GM12878 (cell line): ENCODE measurements at places on chromosomes 5 and 9. TPM values are rescaled to one million over a fixed set of nuclear protein-coding genes. Genes with fewer than 3 reads are reported as not detected.

DNA sequence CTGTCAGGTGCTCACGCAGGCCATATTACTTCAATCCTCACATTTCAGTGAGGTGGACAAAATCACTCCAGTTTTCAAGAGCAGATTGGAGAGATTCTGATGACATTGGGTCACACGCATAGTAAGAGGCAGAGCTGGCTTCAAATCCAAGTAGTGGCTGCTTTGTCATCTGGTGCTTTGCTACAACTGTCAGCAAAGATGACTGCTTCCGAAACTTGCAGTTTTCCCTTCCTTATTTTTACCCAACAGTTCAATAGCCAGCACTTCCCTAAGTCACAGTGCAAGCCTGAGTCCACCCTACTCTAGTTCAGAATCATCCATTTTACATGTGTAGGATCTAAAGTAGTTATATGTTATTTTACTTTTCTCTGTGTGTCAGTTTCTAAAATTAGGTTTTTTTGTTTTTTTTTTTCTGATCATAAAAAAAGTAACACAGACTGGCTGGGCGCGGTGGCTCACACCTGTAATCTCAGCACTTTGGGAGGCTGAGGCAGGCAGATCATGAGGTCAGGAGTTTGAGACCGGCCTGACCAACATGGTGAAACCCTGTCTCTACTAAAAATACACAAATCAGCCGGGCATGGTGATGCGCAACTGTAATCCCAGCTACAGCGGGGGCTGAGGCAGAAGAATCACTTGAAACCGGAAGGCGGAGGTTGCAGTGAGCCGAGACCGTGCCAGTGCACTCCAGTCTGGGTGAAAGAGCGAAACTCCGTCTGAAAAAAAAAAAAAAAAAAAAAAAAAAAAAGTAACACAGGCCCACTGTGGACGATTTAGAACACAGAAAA, 49.6 kb downstream of the ANKDD1B start:
- DNase-seq: peak; percentile 48

DNA sequence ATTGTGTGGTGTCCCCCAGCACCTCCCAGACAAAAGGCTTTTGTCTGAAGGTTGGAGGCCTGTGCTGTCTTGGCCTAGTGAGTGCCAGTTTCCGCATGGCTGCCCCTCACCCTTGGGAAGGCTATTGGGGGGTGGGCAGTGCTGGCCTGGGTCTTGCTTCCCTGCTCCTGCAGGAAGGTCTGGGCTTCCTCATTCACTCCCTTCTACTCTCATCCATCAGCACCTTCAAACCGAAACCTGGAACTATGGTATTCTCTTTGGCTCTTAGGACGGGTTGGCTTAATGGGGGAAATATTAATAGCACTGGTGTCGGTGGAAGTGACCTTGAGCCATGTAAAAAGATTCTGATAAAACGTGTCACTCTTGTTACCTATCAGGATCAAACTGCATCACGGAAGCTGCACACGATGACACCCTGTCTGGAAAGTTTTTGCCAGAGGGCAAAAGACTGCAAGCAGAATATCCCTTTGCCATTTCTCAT, 34.0 kb upstream of the GLRX start:
- no peak for DNase-seq

DNA sequence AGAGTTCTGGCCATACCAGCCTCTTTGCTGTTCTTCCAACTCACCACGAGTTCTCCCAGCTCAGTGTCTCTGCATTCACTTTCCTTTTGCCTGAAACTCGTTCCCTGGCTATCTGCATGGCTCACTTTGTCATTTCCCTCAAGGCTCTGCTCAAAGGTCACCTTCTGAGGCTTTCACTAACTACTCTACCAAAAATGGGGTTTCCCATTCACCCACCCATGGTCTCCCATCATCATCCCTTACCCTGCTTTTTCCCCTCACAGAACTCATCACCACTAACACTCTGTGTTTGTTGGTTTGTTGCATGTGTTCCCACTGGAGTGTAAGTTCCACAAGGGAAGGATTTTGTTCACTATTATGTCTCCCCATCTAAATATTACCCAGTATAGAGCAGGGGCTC, 16.6 kb downstream of the PLGRKT start:
- no peak for DNase-seq

- DNase-seq: peak; percentile 2
Measured at GRCh38 chr5:16160706-16161105, 18.9 kb downstream of the MARCHF11 start.

DNA sequence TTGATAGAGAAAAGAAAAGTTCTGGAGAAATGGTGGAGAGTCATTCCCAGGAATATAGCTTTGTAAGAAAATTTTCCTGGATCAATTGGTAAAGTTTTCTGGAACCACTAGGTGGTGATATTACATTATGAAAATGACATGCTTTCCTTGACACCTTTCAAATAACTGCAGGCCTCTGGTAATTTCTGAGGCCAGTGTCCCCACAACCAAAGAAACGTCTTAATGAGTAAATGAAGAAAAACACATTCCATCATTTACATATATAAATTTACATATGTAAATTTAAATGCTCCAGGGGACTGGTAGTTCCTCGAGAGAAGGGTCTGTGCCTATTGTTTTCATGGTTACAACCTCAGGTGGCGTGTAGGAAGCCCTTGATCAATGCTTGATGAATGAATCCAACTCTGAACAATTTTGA, 17.2 kb upstream of the RGS3 start:
- peak; percentile 25 for DNase-seq

GRCh38 chr9:133939171-133939785, 52.8 kb downstream of the VAV2 start:
- no peak for DNase-seq

GRCh38 chr5:52491071-52491787, 296.5 kb upstream of the ITGA1 start:
- no peak for DNase-seq

DNA sequence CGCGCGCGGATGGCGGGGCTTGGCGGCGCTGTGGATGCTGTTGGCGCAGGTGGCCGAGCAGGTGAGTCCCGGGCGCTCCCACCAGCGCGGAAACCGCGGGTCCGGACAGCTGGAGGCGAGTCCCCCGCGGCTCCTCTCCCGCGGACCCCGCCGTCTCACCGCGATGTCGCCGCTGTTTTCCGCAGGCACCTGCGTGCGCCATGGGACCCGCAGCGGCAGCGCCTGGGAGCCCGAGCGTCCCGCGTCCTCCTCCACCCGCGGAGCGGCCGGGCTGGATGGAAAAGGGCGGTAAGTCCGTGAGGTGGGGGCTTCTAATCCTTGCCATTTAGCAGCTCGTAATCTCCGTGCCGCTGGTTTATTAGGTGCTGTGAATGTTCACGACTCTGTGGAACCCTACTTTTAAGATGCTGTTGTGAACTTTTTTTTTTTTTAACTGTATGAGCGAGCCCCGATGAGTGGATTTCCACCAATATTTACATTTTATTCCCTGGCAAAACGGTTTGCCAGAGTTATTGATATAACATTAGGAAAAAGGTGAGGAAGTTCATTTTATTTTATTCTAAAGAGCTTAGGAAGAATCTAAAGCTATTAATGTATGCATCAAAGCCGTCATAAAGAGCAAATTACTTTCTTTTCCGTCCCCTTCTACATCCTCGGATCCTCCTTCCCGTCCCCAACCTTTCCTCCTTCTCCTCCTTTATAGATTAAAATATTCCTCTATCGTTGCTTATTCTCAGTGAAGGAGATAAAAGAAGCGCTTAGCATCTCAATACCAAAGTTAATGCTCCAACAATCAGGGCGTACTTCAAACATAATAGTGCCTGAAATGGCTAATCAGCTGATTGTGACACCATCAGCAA, 579 bp downstream of the ADAMTS16 start:
- DNase-seq: no peak

GRCh38 chr5:73215531-73215890, 42.5 kb downstream of the TMEM174 start:
- DNase-seq: no peak

GRCh38 chr9:37575511-37575914, 667 bp downstream of the FBXO10 start:
- no peak for DNase-seq

GRCh38 chr5:168656633-168657032, 77.5 kb upstream of the PANK3 start:
- DNase-seq: no peak

DNA sequence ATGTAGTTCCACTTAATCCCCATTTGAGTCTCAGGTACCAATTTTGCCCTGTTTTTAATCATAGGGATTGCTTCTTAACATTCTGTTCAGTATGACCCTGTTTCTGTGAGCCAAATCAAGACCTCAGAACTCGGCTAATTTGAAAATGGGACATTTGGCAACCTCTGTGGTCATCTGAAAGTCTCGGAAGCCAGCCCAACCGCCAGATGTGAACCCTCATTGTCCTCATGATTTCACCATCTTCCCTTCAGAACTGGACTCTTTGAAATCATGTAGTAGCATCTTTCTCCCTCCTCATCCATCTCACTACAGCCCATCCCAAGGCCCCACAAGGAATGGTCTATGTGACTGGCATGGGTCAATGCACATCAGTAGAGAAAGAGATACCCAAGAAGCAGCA, 88.9 kb downstream of the S1PR3 start:
- DNase-seq: no peak

- DNase-seq: no peak
Measured at GRCh38 chr5:139688751-139689372, 40.7 kb downstream of the CXXC5 start.

DNA sequence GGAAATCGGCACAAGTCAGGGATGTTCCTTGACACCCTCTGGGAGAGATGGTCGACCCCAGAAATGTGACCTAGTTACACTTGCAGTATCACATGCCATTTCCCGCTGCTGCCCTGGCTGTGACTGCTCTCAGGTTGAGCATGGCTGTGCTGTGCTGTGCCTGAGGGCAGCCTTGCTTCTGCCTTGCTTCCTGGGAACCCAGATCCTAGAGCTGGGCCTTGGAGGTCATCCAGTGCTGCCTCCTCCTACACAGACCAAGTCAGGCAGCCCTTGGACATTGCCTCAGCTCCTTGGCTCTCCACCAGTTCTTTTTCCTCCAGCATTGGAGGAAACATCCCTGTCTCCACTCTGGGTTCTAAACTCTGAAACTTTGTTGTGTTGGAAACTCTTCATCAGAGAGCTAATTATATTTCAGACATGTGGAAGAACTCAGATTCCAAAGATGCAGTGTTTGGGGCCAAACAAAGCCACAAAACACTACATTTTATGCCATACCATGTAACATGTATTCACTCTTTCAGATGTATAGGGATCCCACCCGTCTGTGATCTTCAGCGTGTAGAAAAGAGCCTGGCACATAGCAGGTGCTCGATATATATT, 6.1 kb downstream of the MAMDC2 start:
- no peak for DNase-seq

S1PR3 gene
- total RNA-seq: 0.05 and 0.18 TPM in 2 replicates

TLR4 gene
- 0.13 and 0.23 TPM in 2 replicates for total RNA-seq

TEK gene
- 0.08 TPM in 1 of 2 replicates, not detected in the other for total RNA-seq

ELOVL7 gene
- total RNA-seq: 0.95 and 1.1 TPM in 2 replicates

HTR1A gene
- total RNA-seq: not detected in 2 replicates

MYOT gene
- not detected in 2 replicates for total RNA-seq

PIP5K1B gene
- 14.5 and 16.2 TPM in 2 replicates for total RNA-seq

HTR4 gene
- not detected in 2 replicates for total RNA-seq
